Right renal cortex interstitium (tissue), 3 donors: ENCODE measurements at places on chromosomes 4 and X.
A peak's percentile ranks its signal among the peaks of the same experiment; 100 is the strongest.

DNA sequence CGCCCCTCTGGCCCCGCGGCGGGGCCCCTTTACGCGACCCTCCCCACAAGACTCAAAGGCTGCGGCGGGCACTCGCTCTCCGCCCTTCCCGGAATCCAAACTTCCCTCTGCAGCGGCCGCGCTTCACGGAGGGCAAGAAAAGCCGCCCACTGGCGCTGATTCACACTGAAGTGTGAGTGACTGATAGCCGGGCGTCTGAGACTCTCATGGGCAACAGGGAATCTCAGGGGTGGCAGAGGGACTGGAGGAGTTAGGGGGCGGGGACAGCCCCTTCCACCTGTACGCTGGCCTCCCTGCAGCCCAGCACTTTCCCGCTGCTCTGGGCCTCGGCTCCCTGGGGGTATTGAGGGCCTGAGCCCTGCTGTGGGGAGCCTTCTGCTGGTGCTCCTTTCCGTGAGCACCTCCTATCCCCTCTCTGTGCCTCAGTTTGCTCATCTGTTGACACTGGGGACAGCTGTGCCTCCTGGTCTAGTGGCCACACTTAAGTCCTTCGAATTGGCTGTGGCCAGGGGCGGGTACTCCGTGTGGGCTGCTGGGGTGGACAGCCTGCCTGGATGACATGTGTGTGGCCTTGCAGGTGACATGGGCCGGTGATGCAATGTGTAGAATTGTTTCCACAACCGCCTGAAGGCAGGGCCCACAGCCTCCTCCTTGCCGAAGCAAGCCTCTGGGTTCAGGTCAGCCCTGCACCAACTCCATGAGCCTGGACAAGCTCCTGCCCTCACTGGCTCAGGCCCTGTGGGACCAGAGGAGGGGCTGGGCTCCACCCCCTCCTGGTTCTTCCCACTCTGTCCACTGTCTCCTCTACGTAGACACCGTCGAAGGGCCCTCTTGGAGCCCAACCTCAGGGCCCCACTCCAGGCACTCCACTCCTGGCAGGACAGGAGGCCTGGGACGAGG, 951 bp downstream of the SH3BP2 start:
- no peak for DNase-seq

DNA sequence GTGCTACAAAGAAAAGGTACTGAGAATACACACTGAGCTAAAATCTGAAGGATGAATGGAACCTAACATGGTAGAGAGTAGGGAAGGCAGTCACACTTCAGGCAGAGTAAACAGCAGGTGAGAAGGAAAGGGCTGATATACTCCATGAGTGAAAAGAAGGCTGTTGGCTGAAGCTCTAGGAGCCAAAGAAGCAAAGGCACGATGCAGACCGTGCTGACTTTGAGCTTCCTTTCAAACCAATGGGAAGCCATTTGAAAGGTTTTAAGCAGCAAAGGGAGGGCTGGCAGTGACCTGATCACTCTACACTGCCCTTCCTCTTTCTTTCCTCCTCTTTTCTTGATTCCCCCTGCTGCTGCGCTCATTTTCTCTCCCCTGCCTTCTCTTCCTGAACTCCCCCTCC, 66.4 kb downstream of the TMEM154 start:
- no peak for DNase-seq

GRCh38 chr4:19030048-19030447, 1008.5 kb upstream of the LCORL start:
- DNase-seq = peak; percentile 33

- DNase-seq = no peak
Observed at GRCh38 chrX:22165732-22166457, 106.8 kb upstream of the CBLL2 start.

DNA sequence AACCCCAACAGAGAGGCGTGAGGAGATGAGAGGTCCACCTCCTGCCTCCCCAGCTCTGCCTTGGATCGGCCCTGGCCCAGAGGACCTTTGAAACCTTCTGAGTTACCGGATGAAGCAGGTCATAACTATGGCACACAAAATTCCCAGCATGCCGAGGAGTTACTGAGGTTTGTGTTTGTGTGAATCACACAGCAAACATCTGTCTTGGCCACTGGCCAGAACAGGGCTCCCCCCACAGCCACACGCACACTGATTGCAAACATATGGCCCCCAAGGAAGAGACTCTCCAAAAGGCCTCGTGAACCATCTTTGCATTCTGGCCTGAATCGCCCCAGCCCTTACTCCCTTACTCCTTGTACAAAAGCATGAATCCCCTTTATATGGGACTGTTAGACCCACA, 18.9 kb downstream of the RPS4X start:
- no peak for DNase-seq

- no peak for DNase-seq
Observed at GRCh38 chrX:96394598-96394997, 290.0 kb upstream of the DIAPH2 start.

GRCh38 chr4:75065909-75066308, 133.0 kb downstream of the PARM1 start:
- DNase-seq = no peak

DNA sequence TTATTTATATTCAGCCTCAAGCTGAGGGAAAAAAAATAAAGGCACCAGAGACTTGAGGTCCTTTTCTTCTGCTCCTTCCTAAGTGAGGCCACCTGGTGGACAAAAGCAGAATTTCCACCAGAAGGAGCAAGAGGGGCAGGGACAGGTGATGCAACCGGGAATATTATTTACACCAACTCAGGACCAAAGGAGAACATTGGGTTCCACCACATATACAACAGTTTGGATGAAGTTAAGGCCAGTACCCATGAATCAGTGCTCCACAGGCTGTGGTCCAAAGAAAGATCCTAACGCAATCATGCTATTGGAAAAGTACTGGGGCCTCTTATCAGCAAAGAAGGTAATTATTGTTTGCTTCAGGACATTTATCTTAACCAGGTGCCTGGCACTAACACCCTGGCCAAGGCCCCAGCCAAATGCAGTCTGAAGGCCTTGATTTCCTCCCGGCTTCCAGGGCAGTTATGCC, 57.4 kb downstream of the TSC22D3 start:
- peak; percentile 50 for DNase-seq

DNA sequence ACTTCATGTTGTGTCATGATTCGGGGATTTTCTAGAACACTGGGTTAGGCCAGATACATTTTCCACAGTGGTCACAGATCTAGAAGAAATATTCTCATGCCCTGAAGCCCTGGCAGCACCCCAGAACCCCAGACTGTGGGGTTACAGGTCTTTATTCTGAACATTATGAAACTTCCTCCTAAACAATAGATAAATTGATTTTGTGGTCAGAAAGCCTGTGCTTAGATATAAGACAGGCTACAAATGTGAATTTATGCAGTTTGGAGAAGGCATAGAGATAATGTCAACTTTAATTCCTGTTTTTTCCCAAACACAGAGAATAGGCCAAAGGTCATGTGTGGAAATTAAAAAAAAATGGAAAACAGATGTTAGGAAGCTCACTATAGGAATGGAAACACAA, 492.9 kb downstream of the SPRY1 start:
- no peak for DNase-seq

GRCh38 chrX:10028283-10029104, 61.3 kb downstream of the CLDN34 start:
- no peak for DNase-seq

- DNase-seq = no peak
Observed at GRCh38 chr4:18932730-18933339, 911.3 kb upstream of the LCORL start.
